C1 segment of cervical spinal cord (tissue), 14 donors: ENCODE measurements at places on chromosomes 1 and 21.

DNA sequence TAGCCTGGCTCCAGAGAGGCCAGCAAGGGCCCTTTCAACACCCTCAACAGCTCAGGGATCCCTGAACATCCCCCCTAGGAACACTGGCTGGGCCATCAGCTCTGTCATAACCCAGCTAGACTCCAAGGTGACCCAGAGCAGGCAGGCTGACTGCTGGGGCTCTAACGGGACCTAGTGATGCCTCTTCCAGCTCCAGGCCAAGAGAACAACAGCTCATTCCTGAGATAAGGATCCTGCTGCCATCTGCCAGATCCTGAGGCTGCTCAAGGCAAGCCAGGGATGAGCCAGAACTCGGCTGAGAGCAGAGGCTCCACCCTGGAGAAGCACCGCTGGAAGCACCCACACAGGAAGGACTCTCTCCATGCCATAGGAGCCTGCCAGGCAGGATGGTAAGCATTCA is 2.0 kb downstream of the VSIG8 start:
- no peak for DNase-seq

DNA sequence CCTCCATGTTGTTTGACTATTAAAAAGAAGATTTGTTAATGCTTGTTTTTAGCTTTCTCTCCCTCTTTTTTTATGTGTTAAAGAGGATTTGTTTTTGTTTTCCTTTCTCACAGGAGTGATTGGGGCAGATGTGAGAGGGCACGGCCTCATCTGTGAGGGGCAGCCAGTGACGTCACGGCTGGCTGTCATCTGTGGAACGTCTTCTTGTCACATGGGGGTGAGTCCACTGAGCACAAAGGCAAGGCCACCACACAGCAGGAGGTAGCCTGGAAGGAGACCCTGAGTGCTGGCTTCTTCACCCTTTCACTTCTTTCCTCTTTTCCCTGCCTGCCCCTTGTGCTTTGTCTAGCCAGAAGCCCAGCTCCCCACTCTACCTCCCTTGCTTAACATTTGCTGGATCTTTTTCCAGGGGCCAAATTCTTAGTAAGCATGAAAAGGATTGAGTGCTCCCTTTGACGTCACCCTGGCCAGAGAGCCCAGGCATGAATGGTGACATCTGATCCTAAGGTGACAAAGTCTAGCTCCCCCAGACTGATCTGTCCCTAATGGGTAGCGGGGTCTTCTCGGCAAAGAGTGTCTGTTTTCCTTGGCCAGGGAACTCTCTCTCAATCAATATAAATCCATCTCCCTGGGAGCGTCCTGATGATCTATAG is 257.2 kb downstream of the FGGY start:
- DNase-seq, result no peak

GRCh38 chr21:39084073-39084472 is 99.2 kb downstream of the PSMG1 start:
- no peak for DNase-seq

- no peak for DNase-seq
Observed at GRCh38 chr1:226201029-226201593, 14.6 kb upstream of the ACBD3 start.

- DNase-seq, result no peak
Observed at GRCh38 chr1:206921772-206922265, at the start of gene FCMR. TSS of gene FCMR (minus strand) at chr1:206921941. CDS start at chr1:206921854, 87 bp downstream.

- DNase-seq, result no peak
Observed at GRCh38 chr1:199857108-199857507, 170.4 kb upstream of the NR5A2 start.

- no peak for DNase-seq
Observed at GRCh38 chr1:11286735-11287410, 13.9 kb downstream of the UBIAD1 start.

GRCh38 chr1:246923482-246923881 is 8.3 kb downstream of the AHCTF1 start:
- DNase-seq, result no peak

DNA sequence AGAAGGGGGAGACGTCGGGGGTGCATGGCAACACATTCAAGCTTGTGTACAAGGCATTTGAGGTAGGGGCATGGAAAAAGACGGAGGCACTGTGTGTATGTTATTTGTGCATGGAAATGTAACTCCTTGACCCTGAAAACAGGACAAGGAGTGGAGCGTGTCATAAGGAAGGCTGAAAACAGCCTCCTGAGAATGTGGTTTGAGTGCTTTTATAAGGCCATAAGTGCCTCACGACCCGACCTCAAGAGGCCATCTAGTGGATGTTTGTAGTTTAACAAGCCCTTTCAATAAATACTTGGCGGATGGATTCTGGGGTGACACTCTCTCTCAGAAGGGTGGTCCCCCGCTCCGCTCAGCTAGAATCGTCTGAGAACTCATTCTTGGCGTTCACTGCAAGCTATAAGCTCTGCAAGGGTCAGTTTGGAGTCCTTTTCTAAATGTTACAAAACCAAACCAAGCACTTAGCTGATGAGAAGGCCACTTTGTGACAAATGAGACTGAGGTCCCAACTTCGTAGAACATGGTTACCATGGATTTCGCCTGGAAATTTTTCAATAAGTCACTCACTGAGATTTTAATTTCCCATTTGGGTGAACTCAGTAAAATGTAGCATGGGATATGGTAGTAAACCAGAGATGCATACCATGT is 38.8 kb upstream of the CLCA4 start:
- DNase-seq, result no peak

DNA sequence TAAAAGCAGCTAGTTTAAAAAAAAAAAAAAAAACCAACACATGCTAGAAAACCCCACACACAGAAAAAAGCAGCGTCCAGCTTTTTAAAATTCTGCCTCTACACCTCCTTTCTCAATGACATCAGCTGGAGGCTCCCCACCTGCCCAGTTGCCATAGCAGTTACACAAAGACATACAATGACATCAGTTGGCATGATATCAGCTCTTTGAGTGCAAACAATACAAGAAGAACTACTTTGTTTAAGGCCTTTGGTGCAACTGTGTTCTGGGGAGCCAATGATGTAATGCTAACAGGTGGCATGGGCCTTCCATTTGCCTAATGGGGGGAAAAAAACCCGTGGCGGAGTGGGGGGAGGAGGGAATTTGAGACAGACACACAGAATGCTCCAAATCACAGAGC is 32.9 kb downstream of the DUSP10 start:
- DNase-seq, result peak; percentile 59

DNA sequence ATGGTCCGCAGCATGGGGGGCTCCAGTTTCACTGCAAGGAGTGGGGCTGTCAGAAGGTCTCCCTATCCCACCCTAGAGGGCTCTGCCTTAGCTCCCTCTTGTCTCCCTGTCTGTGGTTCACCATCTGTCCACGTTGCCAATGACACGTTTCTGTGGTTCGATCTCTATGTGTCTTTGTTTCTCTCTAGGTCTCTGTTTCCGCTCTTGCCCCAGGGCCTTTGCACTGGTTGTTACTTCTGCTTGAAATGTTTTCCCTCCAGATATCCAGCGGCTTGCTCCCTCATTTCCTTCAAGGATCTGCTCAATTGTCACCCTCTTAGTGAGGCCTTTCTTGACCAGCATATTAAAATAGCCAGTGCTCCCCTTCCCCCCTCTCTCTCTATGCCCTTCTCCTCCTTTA is 8.5 kb upstream of the MRPS15 start:
- DNase-seq, result no peak

DNA sequence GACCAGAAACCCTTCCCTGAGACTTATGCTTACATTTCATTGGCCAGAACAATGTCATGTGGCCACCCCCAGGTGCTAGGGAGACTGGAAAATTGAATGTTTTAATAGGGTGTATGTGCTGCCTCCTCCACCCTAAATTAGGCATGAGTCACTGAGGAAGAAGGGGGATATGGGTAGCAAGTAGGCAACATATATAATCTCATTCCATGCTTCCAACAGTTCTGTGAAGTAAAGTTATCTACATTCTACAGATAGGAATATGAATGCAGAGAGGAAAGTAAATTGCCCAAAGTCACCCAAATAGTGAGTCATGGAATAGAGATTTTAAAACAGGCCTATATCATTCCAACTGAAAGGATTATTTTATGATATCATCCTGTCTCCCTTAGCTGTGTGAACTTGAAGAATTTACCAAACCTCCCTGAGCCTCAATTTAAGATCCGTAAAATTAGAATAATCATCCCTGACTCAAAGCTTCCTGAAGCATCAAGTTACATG is 168.6 kb upstream of the FGGY start:
- no peak for DNase-seq

DNA sequence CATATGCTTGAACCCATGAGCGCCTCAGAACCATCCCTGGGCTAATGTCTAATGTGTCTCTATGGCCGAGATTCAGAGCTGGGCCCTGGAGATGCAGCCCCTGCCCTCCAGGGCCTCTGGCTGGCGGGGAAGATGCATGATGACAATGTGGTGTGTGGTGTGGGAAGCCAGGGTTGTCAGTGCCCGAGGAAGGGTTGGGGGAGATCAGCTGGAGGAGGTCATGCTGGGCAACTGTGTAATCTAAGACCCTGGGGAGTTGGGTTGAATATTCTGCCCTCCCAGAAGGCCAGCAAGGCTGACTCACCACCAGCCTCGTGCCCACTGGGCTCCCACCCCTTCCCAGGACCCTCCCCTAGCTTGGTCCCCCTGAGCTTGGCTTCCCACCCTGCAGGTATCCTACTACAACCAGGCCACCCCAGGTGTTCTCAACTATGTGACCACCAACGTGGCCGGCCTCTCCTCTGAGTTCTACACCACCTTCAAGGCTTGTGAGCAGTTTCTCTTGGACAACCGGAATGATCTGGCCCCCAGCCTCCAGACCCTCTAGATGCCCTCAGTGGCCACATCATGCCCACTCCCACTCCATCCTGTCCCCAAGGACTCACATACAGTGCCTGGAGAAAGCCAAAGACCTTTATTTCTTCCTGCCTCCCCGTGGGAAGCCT is 14.6 kb downstream of the FAM151A start:
- no peak for DNase-seq

GRCh38 chr1:156500793-156501506 is 375 bp upstream of the MEF2D start:
- peak; percentile 93 for DNase-seq

GRCh38 chr1:151813271-151813977 is 8.2 kb upstream of the LINGO4 start:
- no peak for DNase-seq

DNA sequence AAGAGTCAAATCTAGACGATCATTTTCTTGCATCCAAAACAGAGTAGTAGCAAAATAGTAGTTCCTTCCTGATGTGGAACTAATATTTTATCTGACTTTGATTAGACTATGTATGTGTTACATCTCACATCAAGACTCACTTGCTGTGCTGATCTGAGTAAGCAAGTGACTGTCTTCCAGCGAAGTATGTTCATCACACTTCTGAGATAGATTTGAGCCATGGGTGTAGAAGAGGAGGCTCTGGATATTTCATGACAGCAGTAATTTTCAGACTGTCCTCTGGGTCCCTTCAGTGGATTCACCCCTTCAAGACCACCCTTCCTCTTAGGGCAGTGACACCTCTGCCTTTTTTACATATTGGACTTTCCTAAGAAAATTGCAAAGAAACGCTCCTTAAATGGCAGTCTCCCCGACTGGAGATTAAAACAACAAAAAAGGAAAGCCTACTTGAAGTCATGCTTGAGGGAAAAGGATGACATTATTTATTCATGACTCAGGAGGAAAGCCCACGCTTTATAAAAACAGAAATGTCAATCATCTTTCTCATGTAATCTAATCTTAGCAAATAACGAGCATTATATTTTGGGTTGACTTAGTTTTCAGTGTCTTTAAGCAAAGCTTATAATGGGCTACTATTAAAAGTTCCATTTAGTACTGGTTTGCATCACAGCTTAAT is 22.8 kb downstream of the ATP1B1 start:
- DNase-seq, result no peak

- no peak for DNase-seq
Observed at GRCh38 chr1:231896806-231897205, 270.2 kb downstream of the DISC1 start.

GRCh38 chr1:10941891-10942541 is 70.4 kb upstream of the TARDBP start:
- DNase-seq, result no peak

DNA sequence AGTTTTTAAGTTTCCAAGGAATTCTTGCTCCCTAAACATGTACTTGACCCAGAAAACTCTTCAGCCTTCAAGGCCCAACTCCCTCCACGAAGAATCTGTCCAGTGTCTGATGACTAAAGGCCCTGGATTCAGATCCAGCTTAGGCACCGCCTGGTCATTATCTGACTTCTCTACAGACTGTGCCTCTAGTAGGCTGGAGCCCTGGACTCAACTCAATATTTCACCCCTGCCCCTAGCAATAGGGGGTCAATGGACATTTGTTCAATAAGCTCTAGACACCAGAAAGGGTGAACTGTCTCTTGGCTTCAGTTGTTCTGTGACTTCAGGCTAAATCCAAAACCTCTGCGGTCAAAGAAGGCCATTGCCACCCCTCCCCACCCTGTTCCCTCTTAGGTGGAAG is 34.5 kb downstream of the NUAK2 start:
- DNase-seq, result no peak

- no peak for DNase-seq
Observed at GRCh38 chr1:47241114-47242113, 9.4 kb upstream of the TAL1 start.

DNA sequence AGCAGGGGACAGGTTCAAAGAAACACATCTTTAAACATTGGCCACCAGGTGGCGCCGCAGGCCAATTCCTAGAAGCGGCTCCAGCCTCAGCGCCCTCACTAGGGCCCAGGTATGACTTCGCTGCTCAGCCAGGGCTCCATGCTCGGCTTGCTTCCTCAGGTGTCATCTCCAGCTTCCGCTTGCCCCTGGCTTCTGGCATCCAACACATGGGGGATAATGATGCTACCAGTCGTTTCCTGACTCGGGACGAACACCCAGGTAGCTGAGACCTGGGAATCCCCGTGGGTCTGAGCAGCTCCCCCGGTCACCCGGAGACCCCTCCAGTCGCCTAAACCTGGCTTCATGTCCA is 8.5 kb upstream of the MEX3A start:
- DNase-seq, result peak; percentile 39

GRCh38 chr21:31408301-31409088 is 64.4 kb upstream of the TIAM1 start:
- no peak for DNase-seq

- no peak for DNase-seq
Observed at GRCh38 chr1:108758796-108759195, 12.3 kb downstream of the STXBP3 start.

DNA sequence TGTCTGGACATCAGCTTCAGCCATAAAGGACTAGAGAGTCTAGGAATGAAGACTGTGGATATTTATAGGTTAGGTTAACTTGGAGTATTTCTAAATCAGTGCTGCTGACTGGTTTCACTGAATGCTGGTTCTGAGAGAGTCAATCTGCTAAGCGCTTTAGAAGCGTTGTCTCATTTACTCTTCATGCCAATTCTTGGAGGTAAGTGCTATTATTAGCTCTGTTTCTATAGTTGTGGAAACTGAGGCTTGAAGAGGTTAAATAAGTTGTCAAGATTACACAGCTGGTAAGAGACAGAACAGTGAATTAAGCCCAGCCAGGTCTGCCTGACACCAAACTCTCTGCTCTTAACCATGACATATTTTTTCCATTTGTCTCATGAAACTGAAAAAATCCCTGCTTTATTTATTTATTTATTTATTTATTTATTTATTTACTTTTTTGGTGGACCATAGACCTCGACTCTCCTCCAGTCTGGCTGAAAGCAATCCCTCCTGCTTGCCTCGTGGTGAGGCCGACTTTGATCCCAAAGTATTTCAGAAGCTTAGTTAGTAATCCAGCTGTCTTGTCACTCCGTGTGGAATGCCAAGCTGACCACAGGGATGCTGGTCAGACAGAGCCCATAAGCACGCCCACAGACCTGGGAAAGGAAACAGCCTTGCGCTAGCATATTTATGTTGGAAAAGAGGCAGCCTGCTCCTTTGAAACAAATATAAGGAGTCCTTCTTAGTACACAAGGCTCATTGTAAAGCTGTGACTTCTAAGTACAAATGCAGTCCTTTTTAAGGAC is 16.9 kb downstream of the NTMT2 start:
- DNase-seq, result no peak
